Activated CD8-positive, alpha-beta T cell treated with anti-CD3 and anti-CD28 coated beads, Interleukin-2, amount 10 ng/mL, durations not matched to agents 7 days and 5 days (primary cell): ENCODE measurements at places on chromosomes 2 and 18.

DNA sequence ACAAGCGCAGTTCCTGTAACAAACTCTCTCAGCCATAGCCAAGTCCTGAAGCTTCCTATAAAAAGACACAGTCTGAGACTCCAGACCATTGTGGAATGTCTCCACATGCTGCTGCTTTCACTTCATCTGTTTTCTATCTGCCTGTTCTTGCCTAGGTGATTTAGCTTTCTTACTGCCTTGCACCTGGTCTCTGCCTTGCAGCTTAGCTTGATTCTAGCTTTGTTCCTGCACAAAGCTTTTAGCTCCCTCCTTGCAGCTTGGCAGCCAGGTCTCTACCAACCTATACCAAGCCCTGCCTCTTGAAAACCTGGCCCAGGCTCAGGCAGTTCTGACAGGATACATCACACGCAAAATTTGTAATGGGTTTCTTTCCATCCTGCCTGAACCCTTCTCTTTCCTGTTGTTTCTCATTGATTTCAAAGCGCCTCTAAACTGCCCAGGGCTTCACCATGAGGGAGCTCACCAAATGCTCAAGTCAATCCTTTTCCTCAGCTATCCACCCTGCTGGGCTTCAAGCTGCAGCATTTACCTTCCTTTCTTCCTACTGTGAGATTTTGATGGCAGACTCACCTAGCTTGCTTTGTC is 941.3 kb upstream of the NXPH2 start:
- no peak for DNase-seq

GRCh38 chr2:71545572-71546274 is 92.4 kb downstream of the DYSF start:
- peak; percentile 67 for DNase-seq

DNA sequence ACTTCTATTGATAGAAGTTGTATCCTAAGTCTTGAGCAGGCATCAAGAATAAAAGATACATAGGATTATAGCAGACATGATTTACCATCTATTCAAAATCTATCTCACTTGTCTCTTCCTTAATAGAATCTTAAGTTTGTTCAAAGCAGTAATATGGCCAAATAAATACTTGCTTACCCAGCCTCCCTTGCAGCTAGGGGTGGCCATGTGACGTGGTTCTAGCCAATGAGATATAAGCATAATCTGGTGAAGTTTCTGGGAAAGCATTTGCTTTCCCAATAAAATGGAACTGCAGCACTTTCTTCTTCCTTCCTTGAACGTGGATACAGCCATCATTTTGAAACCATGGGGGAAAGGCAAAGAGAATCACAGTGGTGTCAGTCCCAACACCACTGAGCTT is 33.7 kb upstream of the SLC1A4 start:
- DNase-seq: no peak

DNA sequence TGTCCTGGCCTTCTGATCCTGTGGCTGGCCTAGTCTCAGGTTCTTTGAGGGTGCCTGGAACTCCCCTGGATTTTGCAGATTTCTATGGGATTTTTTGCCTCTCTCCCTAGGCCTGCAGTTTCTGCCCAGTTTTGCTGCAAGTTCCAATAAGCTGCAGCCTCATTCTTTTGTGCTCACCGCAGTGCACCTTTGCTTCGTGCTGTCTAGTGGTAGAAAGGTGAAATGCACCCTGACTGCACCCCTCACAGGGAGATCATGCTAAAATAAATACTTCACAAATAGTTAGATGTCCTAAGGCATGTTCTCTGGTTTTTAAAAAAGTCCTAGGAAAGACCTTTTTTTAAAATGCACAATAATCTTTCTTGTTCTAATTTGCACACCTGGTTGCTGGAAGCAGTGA is 72.5 kb downstream of the GNAL start:
- DNase-seq: no peak

DNA sequence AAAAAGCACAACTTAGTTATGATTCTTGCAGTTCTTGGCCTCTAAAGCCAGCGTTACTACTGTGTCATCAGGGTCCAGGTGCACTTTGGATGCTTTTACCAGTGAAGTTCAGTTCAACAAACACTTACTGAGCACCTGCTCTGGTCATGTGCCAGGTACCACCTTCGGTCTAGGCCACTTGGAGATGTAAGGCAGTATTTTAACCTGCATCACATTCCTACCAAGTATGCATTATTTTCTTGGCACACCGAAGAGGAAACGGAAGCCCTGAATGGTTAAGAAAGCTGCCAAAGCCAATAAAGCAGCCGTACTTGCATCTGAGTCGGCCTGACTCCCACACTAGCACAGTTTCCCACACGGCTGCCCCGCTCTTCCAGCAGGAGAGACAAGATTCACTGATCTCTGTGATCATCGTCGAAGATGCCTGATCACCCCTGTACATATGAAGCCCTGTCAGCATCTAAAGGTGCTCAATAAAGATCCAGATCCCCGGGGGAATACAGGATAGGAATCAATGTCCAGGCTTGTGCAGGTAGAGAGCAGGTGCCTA is 427.1 kb downstream of the EIPR1 start:
- DNase-seq: no peak

DNA sequence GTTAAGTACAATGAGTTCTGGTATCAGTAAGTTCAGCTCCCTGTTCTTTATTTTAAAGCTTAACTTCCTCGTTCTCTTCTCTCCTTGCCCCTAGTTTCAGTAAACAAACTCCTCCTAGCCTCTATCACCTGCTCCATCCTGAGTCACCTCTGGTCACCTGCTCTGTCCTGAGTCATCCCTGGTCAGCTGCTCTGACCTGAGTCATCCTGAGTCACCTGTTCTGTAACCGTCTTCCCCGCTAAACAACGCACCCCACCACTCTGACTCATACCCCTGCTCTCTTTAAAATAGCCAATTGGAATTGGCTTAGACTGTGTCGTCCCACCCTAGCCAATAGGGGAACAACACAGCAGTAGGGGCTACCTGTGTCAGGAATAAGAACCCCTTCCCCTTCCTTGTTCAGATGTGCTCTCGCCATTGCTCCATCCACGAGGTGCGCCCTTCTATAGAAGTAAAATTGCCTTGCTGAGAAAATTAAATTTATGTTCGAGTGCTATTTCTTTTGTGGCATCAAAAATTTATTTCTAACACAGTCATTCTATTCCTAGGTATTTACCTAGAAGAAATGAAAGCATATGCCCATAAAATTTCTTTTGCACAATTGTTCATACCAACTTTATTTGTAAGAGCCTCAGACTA is 24.9 kb upstream of the RMND5A start:
- no peak for DNase-seq

GRCh38 chr18:79402977-79403722 is 7.4 kb downstream of the NFATC1 start:
- DNase-seq: no peak

DNA sequence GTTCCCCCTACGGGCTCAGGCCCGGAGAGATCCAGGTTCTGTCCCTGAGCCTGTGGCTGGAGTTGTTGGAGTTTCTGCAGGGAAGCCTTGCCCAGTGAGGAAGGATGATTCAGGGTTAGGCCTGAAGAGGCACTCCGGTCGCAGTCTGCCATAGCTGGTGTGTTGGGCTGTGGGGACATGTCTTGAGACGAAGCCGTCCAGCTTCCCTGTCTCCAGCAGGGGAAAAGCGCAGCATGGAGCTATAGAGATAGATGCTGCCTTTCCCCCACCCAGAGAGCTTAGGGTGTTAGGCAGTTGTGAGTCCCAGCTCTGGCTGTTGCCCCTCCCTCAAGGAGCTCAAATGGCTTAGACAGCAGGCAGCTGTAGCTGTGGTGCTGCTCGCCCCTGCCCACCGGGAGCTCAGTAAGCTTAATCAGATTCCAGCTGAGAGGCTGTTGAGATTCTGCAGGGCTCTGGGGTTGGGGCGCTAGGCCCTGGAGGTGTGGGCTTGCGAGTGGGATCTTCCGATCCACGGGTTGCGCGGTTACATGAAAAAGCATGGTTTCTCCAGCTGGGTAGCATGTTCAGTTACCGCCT is 103.9 kb downstream of the PMAIP1 start:
- DNase-seq: no peak

DNA sequence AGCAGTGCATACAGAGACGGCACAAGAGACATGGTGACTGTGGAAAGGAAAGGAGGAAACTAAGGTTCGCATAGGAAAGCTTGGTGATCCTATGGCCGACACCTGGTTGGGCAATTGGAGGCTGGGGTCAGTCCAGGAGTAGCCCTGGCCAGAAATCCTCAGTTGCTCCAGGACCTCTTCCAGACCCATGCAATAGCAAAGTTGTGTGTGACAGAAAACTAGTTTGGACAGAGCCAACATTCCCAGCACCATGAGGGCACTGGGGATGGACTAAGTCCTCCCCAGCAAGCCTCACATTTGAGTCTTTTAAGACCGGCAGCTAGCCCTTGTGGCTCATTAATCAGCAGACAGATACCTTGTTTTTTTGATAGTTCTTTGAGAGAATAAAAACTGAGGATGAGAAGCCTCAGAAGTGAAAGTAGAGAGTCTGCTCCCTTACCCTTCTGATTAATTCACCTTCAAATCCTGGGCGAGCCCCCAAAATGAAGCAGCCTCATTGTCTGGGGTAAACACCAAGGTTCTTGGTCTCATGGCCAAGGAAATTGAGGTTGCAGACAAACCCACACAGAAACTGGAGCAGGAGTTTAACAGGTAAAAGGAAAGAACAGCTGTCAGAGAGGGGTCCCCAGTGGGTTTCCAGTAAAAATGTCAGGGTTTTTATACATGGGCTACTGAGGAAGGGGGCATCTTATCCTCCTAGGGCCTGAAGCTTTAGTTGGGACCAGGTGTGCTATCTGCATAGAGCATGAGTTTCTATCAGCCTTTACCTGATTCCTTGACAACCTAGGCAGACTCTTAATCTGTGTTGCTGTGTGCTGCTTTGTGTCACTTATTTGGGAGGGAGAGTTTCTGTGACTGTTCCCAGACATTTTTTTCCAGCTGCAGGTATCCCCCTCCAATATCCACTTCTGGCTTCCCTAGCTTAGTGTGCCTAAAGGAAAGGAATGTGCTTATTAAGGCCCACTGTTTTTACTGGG is 39.1 kb downstream of the STK17B start:
- peak; percentile 69 for DNase-seq

- DNase-seq: no peak
These were observed 151.1 kb upstream of the MSH6 start for GRCh38 chr2:47631792-47632398.

DNA sequence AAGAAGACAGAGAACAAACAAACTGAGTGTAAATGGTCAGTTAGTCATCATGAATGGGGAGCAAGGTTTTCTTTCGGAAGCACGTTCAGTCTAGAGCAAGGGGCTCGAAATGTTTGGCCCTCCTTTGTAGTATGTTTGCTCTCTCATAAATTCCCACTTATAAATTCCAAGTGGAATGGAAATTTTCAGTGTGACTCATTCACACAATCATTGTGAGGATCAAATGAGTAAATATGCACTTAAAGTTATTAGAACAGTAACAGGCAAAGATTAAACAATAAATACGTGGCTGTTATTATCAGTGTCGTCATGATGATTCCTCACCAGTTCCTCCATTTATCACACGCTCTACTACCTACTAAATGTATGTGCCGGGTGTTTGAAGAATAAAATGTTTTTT is 10.5 kb downstream of the CNGA3 start:
- DNase-seq: no peak

- DNase-seq: no peak
These were observed 208.7 kb downstream of the CLIP4 start for GRCh38 chr2:29323961-29324360.

DNA sequence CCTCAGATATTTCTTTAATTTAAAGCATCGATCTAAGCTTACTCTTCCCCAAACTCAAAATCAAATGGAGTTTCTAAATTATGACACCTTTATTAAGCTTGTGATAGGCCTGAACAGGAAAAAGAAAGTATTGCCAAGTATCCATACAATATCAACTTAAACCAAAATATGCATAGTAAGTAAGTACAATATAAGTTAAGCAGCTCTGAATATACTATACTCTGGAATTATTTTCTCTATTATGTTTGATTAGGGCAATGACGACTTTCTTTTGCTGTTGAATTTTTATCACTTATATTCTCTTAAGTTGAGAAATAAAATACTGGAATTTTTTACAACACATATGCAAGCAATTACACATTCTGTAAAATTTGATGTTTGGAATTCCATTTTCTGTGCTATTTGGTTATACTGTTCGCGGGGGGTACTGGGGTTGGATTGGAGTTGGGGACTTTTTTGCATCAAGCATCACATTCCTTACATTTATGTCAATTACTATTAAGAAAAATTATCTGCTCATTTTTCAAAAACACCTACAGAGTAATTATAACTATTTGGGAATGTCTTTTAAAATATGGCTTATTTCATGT is 2.2 kb downstream of the COL5A2 start:
- DNase-seq: no peak

DNA sequence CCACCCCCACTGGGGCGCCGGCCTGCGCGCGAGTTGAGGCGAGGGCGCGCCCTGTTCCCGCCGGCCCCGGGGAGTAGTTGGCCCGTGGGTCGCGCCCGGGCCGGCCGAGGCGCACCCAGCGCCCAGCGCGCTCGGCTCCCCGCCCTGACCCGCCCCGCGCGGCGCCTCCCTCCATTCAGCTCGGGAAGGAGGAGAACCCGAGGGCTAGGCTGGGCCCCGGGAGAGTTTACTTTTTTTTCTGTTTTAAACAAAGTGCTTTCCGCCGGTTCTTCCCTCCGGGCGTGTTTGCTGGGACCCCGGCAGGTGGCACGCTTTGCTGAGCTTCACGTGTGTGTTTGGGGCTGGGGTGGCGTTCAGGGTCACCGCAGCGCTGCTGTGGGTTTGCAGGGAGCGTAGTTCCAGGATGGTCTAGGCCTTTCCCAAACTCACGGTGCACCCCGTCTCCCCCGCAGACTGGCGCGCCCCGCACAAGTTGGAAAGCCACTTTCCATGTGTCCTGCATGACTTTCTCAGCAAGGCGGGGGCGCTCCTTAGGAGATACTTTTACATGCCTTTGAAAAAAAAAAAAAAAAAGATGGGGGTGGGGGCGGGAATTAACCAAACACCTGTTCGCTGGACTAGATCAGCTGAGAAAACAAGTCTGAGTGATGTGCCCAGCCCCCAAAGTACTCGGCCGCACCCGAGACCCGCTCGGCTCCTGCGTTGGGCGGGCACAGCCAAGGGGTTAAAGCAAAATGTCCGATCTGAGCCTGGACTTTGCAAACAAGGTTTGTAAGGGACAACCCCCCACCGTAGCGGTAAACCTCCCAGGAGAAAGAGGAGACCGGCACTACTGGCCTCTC is 825 bp downstream of the ITGA6 start:
- peak; percentile 62 for DNase-seq

DNA sequence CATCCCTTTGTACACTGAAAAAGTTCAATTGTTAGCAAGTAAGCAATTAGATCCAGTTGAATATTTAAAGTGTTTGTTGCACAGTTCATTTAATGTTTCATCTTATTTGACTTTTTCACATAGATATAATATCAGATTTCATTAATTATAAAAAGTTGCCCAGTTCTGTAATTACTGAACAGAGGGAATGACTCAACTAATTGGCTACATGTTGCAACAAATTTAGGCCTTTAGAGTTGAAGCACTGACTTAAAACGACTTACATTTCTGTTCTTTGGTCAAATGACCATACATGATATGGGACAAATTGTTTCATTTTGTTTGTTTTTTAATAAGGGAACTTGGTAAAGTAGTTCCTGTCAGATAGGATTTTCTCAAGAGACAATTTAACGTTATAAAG is 68.5 kb upstream of the FAM117B start:
- DNase-seq: no peak

DNA sequence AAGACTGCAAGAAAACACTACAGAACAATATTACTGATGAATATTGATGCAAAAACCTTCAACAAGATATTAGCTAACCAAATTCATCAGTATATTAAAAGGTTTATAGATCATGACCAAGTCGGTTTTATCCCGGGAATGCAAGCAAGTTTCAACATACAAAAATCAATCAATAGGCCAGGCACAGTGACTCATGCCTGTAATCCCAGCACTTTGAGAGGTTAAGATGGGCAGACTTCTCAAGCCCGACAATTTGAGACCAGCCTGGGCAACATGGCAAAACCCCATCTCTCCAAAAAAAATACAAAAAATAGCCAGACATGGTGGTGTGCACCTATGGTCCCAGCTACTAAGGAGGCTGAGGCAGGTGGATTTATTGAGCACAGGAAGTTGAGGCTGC is 82.9 kb downstream of the FSIP2 start:
- DNase-seq: no peak
